ENCODE measurements at places on chromosomes 13 and 19. TPM values are rescaled to one million over a fixed set of nuclear protein-coding genes. Genes with fewer than 3 reads are reported as not detected.

DNA sequence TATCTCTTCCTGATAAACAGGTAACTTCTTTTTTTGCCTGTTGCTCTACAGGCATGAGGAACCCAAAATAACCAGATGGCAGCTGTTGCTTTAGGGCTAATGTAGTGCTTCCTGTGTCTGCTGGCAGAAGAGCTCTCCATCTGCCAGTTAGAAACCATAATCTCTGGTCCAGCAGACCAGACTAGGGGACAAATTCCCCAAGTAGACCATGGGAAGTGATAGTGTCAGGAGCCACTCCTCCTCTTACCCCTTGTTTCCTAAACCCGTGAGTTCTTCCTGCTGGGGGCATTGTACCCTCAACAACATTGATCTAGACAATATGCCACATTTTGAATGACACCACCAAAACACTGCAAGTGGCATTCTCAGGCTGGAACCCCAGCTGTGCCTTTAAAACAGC lies 135.9 kb downstream of the DLEU7 start:
- no peaks in the 10 kb centered on the region for H3K27me3 ChIP-seq
- no peaks in the 10 kb centered on the region for H3K4me1 ChIP-seq
- no peaks in the 10 kb centered on the region for H3K36me3 ChIP-seq
- no peak overlapping the region for H3K4me3 ChIP-seq

GRCh38 chr19:28502879-28503734 lies 709.8 kb downstream of the UQCRFS1 start:
- peaks cover 17% of the 10 kb centered on the region for H3K4me1 ChIP-seq
- no peak overlapping the region for H3K4me3 ChIP-seq
- DNase-seq: no peak
- no peaks in the 10 kb centered on the region for H3K36me3 ChIP-seq
- H3K27ac ChIP-seq: peak overlapping the region; percentile 39

- no peaks in the 10 kb centered on the region for H3K4me1 ChIP-seq
- no peaks in the 10 kb centered on the region for H3K36me3 ChIP-seq
- H3K4me3 ChIP-seq: no peak overlapping the region
- no peak for DNase-seq
- no peak overlapping the region for H3K27ac ChIP-seq
- H3K27me3 ChIP-seq: peaks cover 10% of the 10 kb centered on the region
Measured at GRCh38 chr19:50204811-50205675, 1.6 kb downstream of the MYH14 start.

GRCh38 chr19:1882786-1883692 lies 2.3 kb downstream of the ABHD17A start:
- DNase-seq: no peak
- peak overlapping the region; percentile 70 for H3K4me3 ChIP-seq
- H3K4me1 ChIP-seq: peaks cover 34% of the 10 kb centered on the region
- H3K27me3 ChIP-seq: no peaks in the 10 kb centered on the region

- no peak overlapping the region for H3K4me3 ChIP-seq
- peaks cover 31% of the 10 kb centered on the region for H3K4me1 ChIP-seq
- DNase-seq: no peak
- no peaks in the 10 kb centered on the region for H3K27me3 ChIP-seq
- peaks cover 22% of the 10 kb centered on the region for H3K36me3 ChIP-seq
- no peak overlapping the region for H3K27ac ChIP-seq
Measured at GRCh38 chr19:34193876-34194275, 21.6 kb downstream of the LSM14A start.

Gene MEF2B
- 1.5 TPM for total RNA-seq

Gene IGFL2
- total RNA-seq: not detected

Gene FOXA3
- 0.59 TPM for total RNA-seq

Gene KLHL26
- 12.8 TPM for total RNA-seq

Gene HOMER3
- total RNA-seq: 1.3 TPM

Gene HIPK4
- not detected for total RNA-seq

Measured in CD8-positive, alpha-beta memory T cell (primary cell).